ENCODE measurements at places on chromosomes 1 and 21.

- DNase-seq: no peak
Observed at GRCh38 chr21:35400233-35400939, 351.3 kb upstream of the RUNX1 start.

DNA sequence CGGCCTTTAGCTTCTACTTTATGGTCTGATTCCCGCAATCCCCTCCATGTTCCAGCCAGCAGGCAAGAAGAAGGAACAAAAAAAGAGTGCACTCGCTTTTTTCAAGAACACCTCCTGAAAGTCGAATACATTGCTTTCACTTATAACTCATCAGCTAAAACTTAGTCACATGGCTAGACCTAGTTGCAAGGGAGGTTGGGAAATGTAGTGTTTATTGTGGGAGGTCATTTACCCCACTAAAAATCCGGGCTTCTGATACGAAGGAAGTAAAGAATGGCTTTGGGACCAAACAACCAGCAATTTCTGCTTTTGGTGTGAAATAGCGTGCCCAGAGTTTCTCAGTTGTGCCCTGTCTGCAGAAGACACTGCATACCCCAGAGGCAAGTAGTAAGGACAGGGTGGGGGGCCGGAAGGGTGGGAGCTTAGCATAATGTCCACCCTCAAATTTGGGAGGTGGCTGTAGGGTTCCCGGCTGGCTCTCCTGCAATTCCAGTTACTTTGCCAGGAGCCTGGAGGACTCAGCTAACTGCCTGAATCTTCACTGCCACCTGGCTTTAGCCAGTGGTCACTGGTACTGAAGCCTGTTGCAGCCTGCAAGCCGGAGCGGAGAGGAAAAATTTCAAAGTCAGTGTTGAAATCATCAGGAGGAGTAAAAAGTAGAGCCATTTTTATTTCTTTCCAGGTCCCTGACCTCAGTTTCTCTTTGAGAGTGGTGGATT, 57.7 kb upstream of the F3 start:
- DNase-seq: no peak

DNA sequence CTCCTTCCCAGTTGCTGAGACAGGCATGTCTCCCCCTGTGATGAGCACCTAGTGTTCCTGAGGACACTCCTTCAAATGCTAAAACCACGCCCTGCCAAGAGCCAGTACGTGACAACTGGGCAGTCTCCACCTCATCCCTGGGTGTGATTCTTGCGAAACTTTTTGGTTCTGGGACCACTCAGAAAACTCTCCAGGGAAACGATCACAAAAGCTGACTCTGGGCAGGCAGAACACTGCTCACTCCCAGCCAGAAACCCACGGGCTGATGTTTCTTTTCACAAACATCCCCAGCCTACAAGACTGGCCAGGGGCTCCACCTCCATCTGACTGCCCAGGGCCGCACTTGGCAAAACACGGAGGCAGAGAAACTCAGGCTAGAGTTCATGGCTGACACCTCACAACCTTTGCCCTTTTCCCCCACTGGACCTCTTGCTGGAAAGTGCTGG, 24.4 kb downstream of the DHRS3 start:
- no peak for DNase-seq

DNA sequence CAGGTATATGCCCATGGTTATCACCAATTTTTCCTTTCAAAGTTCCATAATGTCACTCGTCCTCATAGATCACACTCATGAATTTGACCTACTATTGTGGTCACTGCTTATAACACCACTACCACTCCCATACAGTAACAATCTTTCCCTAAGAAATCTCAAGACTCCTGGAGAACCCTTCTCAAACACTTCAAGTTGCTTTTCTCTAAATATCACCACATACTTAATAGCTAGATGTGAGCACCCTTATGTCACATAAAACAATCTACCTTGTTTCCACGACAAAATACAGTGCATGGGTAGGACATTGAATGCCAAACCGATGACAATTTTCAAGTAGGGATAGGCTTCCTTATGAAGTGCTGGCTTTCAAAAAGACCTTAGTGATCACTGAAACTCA, 104.5 kb downstream of the LRRC53 start:
- no peak for DNase-seq

- DNase-seq: no peak
Observed at GRCh38 chr1:156858555-156858956, 361 bp downstream of the INSRR start.

- DNase-seq: no peak
Observed at GRCh38 chr1:183932412-183932811, 105.1 kb downstream of the COLGALT2 start.

DNA sequence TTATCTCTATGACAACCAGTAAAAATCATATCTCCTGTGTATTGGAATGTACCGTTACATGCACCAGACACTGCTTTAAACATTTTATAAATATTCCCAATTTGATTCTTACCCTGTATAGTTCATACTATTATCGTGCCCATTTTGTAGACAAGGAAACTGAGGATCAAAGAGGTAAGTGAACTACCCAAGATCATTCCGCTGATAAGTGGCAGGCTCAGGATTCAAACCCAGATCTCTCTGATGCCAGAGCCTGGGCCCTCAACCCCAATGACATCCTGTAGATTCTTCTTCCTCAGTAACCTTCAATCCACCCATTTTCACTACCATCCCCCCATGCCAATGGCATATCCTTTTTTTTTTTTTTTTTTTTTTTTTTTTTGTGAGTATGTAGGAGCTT, 12.3 kb downstream of the CFAP57 start:
- no peak for DNase-seq

- no peak for DNase-seq
Observed at GRCh38 chr1:171421413-171422020, 63.8 kb upstream of the PRRC2C start.

GRCh38 chr1:114764689-114765088, 6.9 kb upstream of the CSDE1 start:
- no peak for DNase-seq

DNA sequence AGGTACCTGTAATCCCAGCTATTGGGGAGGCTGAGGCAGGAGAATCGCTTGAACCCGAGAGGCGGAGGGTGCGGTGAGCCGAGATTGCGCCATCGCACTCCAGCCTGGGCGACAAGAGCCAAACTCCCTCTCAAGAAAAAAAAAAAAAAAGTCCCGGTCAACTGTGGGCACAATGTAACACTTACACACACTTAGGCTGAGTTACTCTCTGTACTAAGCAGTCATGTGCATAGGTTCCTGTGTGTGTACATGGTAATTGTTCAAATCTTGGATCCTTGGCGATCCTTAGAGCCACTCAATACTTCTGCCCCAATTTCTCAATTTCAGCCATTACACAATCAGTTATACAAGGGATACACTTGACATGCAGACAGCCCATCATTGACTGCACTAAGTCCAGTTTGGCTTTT, 11.6 kb downstream of the SDCCAG8 start:
- DNase-seq: no peak

DNA sequence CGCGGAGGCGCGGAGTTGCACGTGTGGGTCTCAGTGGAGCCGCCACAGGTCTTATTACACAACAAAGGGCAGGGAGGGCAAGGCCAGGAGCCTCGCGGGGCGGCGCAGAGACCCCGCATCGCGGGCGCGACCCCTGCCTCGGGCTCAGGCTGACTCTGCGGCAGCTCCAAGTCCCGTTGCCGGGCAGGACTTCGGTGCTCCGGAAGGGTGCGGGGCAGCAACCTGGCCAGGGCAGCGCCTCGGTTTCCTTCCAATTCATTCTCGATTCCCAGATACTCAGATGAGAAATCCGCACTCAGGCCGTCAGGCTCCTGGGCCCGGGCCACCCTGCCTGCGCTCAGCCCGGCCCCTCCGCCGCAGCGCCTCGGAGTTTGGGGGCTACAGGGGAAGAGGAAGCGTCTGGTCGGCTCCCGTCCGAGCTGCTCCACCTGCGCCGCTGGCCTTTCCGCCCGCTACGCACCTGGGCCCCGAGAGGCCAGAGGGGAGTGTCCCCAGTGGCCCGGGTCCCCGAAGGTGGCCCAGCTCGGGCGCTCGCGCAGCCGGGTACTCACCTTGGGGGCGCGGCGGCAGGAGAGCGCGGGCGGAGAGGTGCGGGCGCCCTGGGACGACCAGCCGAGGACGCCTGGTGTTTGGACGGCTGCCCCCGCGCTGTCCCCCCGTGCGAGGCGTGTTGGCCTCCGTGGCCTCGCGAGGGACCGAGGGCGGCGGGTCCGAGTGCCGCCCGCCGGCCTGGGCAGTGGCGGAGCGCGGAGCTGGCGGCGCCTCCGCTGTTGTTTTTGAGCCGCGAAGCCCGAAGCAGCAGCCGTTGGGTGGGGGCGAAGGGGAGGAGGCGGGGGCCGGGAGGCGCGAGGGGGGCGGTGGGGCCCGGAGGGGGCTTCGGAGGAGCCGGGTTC, 1.1 kb upstream of the PRDM16 start:
- DNase-seq: no peak

- peak; percentile 83 for DNase-seq
Observed at GRCh38 chr1:86704458-86704971, at the start of gene SH3GLB1. SH3GLB1 (plus strand) TSS chr1:86704576; CDS start chr1:86704900, 324 bp downstream.

- no peak for DNase-seq
Observed at GRCh38 chr21:25581582-25581981, 25.7 kb downstream of the MRPL39 start.

DNA sequence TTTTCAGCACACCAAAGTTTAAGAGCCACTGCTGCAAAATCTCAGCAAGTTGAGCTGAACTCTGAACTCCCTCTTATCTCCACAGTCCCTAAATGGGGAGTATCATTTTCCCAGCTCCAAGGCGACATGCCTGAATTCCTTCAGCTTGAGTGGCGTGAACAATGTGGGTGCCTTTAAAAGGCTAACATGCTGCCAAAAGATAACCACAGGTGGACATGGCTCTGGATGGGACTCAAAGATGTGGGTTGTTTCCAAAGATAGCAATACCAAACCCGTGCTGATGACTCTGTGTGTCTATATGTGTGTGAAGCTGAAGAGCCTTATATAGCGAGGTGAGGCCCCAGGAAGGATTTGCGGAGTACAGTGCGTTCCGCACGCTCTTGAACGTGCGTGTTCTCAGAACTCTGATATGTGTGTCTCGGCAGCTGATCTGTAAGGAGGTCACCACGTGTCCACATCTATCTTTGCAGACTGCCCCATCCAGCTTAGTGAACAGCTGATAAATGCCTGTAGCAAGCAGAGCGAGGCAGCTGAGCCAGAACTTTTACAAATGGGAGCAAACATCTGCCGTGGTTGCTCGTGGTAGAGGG, 189.2 kb downstream of the DYRK1A start:
- no peak for DNase-seq

- no peak for DNase-seq
Observed at GRCh38 chr1:174114788-174115448, 44.4 kb upstream of the RABGAP1L start.

DNA sequence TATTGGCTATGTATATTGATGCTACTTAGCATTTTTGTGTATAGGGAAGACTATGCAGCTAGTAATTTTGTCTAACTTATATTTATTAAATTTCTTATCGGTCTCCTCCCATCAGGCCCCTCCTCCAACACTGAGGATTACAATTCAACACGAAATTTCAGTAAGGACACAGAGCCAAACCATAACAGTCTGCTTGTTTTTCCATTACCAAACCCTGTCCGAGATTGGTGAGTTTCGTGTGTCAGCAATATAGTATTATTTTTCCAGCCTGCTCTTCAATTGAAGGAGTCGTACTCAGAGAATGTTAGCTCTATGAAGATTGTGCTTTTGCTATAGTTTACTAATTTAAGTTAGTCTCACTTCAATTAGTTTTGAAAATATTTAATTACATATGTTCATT, 1495.3 kb downstream of the MRPL39 start:
- no peak for DNase-seq
